Adrenal gland (tissue), 19 donors: ENCODE measurements at places on chromosomes 4 and X.

DNA sequence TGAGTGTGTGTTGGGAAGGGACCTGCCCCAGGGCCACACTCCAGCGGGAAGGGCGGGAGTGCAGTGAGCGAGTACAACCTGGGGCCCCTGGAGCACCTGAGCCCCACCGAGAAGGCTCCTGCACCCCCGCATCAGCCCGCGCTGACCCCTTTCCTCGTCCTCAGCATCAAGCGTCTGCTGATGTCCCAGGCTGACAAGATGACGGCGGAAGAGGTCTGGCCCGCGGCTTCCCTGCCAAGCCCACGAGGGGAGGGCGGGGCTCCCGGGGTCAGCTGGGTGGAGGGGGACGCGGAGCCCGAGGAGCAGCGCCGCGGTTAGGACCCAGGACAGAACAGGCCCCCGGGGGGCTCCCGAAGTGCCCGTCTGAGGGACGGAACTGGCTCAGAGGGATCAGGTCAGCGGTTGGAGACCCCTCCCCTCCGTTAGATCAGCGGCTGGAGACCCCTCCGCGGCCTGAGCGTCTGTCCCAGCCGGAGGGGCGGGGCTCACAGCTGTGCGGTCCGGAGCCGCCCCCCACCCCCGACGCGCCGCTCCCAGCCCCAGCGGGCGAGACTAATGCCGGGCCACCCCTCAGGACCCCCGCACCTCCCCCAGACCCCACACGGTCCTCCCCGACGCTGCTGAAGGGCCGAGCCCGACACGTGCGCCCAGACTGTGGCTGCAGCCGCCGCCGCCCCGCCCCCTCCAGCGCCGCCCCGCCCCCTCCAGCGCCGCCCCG, 6.7 kb downstream of the MYL5 start:
- DNase-seq = peak; percentile 79

- DNase-seq = no peak
Measured at GRCh38 chr4:109359040-109359646, 56.7 kb upstream of the COL25A1 start.

DNA sequence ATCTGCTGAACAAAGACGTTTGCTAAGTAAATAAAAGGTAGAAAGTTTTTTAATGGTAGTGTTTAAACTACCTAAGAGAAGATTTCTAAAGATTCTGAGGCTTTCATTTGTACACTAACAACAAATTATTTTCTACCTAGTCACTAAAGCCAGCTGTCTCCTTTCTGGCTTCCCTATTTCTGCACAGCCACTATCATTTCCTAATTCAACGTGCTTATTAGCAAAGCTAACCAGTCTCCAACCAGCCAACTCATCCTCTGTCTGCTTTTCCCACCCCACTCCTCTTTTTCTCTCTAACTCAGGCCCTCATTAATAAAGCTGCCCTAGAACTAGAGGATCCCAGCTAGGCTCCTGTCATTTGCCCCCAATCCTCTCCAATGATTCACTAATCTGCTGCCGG, 118.2 kb downstream of the ZNF827 start:
- DNase-seq = no peak

DNA sequence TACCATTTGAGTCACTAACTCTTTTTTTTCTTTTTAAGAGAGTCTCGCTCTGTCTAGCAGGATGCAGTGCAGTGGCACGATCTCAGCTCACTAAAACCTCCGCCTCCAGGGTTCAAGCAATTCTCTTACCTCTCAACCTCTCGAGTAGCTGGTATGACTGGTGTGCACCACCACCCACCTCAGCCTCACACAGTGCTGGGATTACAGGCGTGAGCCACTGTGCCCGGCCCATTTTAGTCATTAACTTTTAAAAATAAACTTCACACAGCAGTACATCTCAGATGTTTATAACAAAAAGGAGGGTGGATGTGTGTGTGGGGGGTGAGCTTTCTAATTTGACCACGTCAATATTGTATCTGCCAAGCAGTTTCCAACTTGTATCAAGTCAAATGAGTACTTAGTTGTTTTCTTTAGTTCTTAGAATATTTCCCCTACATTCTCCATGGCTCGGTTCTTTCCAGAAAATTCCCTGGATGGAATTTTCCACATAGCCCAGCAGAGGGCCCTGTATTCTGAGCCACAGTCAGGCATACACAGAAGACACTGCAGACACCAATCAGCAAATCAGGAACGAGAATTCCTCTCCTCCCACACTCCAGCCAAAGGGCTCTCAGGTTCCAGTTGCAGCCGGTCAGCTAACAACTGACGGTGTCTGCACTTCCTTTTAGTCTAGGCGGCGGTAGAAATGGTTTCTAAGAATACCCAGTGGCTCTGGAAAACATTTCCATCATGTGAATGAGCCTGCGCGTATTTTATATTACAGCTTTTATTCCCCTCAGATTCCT, 20.1 kb upstream of the ARAF start:
- DNase-seq = peak; percentile 88

- no peak for DNase-seq
Measured at GRCh38 chrX:7545564-7545963, 297.4 kb upstream of the VCX start.

DNA sequence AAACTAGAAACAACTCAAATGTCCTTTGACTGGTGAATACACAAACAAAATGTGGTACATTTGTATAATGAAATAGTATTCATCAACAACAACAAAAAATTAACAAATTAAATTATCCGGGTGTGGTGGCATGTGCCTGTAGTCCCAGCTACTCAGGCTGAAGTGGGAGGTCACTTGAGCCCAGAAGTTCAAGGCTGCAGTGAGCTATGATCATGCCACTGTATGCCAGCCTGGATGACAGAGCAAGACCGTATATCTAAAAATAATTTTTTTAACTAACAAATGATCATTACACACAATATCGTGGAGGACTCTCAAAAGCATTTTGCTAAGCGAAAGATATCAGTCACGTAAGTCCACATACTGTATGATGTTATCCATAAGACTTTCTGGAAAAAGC, 71.6 kb upstream of the SORBS2 start:
- DNase-seq = no peak

GRCh38 chrX:123450222-123450621, 266.1 kb downstream of the GRIA3 start:
- DNase-seq = no peak

DNA sequence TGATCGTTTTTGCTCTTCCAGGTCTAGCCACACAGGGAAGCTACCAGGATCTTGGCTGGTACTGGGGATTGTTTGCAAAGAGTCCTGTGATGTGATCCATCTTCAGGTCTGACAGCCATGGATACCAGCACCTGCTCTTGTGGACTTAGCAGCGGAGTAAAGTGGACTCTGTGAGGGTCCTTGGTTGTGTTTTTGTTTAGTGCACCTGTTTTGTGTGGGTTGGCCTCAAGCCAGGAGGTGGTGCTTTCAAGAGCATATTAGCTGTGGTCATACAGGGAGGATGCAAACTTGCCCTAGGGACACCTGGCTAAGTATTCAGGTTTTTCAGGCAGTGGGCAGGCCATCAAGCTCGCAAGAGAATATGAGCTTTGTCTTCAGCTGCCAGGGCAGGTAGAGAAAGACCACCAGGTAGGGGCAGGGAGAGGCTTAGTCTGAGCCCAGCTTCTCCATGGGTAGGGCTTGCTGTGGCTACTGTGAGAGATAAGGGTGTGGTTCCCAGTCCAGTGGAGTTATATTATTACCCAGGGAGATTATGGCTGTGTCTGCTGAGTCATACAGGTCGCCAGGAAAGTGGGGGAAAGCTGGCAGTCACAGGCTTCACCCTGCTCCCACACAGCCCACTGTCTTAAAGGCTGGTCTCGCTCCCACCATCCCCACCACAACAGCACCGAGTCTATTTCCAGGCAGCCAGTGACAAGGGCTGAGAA, 293.7 kb downstream of the PCDH18 start:
- DNase-seq = no peak

- DNase-seq = no peak
Measured at GRCh38 chr4:102431608-102431961, 69.6 kb upstream of the NFKB1 start.

- DNase-seq = no peak
Measured at GRCh38 chr4:179392787-179393186, 1950.5 kb upstream of the AGA start.

DNA sequence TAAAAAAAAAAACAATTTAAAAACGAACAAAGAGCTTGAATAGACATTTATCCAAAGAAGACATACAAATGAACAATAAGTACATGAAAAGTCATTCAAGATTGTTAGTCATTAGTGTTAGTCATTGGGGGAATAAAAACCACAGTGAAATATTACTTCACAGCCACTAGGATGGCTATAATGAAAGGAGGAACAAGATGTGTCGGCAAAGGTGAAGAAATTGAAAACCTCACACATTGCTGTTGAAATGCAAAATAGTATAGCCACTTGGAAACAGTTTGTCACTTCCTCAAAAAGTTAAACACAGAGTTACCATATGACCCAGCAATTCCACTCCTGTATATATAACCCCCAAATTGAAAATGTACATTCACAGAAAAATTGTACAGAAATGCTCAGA, 45.2 kb upstream of the SLC39A8 start:
- no peak for DNase-seq

DNA sequence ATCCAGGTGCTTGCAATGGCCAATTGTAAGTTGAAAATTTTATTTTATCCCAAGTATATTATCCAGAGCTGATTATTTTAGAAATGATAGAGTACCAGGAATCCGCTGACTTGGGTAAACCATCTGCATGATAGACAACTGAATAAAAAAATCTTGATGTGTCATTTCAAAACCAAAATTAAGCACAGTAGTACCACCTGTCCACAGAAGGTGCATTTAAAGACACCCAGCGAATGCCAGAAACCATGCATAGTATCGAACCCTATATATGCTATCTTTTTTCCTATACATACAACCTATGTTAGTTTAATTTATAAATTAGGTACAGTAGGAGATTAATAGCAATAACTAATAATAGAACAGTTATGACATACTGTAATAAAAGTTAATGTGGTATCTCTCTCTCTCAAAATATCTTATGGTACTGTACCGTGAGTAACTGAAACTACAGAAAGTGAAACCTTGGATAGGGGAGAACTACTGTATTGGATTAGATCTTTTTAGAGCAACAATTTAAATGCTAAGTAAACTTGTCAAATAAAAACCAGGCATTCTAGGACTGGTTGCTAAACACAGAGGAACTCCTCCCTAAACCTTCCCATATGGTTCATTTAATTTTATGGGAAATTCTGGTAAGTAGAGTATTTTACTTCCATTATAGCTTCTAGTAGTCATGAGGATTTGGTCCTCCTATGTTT, 6.2 kb downstream of the NEIL3 start:
- DNase-seq = no peak

DNA sequence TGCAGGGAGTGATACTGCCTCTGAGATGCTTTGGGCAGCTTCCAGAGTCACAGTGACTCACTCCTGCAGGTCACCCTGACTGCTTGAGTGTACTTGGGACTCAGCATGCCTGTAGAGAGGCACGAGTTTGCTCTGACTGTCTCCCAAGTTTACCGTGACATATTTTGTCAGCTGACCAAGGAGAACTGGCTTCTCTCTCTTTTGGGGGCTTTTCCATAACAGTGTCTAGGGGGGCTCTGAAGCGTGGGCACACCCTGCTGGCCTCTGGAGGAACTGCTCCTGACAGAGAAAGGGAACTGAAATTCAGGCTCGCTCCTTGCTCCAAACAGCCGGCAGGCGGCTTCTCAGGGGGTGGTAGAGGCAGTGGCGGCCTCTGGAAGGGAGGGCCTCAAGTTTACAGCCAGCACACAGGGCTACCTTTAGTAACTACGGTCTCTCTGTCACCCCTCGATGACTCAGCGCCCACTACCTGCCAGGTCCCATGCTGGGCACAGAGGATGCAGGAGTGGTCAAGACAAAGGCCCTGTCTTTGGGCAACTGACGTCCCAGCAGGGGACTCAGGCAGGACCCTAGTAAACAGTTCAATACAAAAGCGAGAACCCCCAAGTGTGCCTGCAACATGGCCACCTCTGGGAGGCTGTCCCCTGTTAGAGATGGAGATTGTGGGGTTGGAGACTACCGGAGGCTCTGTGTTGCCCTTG, 17.8 kb downstream of the ZNF185 start:
- DNase-seq = peak; percentile 61

DNA sequence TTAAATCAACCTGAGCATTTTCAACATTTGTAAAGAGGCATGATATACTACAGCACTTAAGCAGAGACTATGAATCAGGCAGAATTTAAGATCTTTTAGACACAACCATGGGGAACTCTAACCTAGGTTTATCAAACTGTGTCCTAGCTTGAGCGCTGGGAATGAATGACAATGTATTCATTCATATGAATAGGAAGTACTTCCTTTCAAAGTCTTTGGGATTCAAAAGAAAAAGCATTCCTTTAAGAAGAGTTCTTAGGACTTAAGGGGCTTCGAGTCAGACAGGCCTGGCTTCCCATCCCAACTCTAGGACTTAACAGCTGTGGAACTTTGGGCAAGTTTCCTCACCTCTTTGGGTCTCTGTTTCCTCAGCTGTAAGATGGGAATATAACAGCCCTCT, 104.6 kb downstream of the ANAPC4 start:
- no peak for DNase-seq

- no peak for DNase-seq
Measured at GRCh38 chr4:154602404-154603020, 9.9 kb downstream of the FGG start.

GRCh38 chr4:183249854-183250253, 70.2 kb downstream of the CLDN22 start:
- DNase-seq = no peak

GRCh38 chr4:98275145-98275544, 14.0 kb downstream of the RAP1GDS1 start:
- no peak for DNase-seq

DNA sequence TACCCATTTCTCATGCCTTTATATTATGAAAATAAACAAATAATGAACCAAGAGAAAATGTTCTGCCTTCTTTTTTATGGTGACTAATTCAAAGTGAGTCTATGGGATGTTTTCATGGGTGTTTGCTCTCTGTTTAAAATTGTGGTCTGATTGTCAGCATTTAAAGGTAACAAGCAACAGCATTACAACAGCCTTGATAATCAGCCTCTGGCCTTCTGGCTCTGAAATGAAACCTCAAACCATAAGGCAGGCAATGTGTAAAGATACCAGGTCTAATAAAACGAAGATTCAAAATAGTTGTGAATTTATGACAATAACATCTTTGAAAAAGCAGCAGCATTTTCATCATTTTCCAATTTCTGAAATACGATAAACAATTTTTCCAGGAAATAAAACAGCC, 63.7 kb downstream of the FAM13A start:
- DNase-seq = no peak

DNA sequence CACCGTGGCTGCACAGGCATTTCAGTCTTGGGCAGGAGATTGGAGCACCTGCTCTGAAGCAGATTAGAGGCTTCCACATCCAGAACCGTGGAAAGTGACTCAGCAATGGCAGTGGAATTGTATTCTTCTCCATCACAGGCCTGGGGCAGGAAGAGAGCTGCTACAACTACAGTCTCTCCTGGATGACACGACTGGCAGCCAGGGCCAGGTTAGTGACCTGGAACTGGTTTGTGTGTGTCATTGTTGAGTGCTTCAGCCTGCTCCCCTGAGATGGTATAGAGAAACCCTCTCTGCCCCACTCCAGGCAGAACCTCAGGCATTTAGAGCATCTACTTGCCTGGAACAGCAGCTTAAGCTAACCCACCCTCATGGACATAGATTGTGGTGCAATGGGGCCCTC, 596.5 kb upstream of the INTU start:
- DNase-seq = no peak

GRCh38 chrX:97200454-97200853, 316.7 kb downstream of the RPA4 start:
- no peak for DNase-seq

- no peak for DNase-seq
Measured at GRCh38 chr4:45036677-45037076, 310.3 kb upstream of the GNPDA2 start.

- DNase-seq = no peak
Measured at GRCh38 chr4:98903963-98904362, 25.0 kb downstream of the EIF4E start.
